ENCODE measurements at places on chromosomes 5 and 9.

- DNase-seq = no peak
Measured at GRCh38 chr5:149132474-149132873, 8.8 kb upstream of the ABLIM3 start.

DNA sequence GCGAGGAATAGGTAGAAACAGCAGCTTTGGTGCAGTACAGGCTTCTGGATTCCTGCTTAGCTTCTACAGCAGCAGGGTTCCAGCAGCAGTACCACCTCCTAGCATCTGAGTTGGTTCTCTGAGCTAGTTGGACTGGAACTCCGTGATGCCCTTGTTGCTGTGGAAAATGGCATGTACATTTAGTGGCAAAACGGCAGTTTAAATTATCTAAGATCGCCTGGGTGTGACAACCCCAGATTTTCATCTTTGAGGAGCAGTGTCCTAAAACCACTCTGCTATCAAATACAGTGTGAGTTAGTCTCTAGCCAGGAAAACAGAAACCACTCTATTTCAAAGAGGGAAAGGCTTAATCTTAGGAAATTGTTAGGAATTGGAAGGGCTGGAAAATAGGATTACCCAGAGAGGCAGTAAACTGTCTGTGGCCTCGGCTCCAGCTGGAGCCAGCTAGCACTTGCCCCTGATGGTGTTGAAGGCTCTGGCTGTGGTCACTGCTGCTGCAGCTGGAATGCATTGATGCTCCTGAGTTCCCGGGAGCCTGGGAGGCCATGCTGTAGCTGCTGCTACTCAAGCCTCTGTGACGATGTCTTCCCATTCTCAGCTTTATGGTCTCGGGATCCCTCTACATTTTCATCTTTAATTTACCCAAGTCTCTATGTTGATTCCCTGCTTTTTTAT is 29.4 kb downstream of the RAD23B start:
- DNase-seq = no peak

- DNase-seq = no peak
Measured at GRCh38 chr9:90958328-90958727, 156.7 kb downstream of the SYK start.

- DNase-seq = no peak
Measured at GRCh38 chr5:80739898-80740297, 85.1 kb upstream of the DHFR start.

DNA sequence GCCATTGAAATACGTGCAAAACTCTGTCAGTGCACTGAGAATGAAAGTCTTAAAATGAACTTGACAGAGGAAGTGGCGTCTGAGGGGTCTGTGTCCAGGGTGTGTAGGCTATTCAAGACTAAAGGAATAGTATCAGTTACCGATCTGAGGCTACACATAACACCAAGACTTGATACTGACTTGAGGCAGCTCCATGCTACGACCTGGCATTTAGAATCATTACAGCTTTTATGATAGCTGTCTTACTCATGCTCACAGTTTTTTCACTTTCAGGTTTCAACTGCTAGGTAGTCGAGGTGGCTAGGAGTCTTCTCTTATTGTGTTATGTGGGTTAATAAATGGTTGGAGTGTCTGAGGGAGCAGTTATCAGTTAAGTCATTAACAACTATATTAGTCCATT is 92.8 kb upstream of the SLCO6A1 start:
- DNase-seq = no peak

DNA sequence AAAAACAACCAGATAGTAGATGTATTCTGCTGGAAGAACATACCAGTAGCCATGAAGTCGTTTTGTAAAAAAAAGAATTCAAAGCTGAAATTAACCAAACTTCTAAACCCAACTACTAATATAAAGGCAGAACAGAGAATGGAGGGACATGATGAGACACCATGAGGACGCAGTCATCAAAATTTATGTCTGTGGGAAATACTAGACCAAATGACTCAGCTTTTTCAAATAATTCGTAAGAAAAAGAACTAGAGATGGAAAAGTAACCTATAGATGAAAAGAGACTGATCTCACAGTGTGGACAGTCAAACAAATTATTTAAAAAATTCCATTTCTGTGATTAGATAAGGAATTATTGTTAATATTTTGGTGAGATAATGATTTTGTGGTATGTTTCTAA is 10.3 kb downstream of the TTC23L start:
- no peak for DNase-seq

- DNase-seq = peak; percentile 56
Measured at GRCh38 chr5:139651853-139652787, 4.0 kb downstream of the CXXC5 start.

GRCh38 chr5:106080535-106080934 is 1590.2 kb downstream of the EFNA5 start:
- no peak for DNase-seq

DNA sequence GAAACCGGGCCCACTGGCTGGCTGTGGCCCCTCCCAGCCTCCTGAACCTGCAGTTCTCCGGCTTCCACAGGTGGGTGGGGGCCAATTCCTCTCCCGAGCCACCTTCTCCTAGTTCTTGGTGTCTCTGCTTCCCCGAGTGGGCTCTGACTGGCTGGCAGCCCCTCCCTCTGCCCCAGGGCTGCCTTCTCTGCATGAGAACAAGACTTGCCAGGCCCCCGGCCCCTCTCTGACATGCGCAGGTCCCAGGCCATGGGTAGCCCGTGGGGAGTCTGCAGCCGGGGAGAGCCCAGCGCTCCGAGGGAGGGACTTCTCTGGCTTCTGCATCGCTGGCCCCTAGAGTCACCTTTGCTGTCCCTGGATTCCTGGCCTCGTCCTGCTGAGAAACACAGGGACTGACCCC is 421.7 kb downstream of the IRX2 start:
- no peak for DNase-seq

All from T-helper 1 cell (primary cell).